Body of pancreas (tissue), 4 donors: ENCODE measurements at places on chromosomes 6 and 20. TPM values are rescaled to one million over a fixed set of nuclear protein-coding genes. Genes with fewer than 3 reads are reported as not detected.

DNA sequence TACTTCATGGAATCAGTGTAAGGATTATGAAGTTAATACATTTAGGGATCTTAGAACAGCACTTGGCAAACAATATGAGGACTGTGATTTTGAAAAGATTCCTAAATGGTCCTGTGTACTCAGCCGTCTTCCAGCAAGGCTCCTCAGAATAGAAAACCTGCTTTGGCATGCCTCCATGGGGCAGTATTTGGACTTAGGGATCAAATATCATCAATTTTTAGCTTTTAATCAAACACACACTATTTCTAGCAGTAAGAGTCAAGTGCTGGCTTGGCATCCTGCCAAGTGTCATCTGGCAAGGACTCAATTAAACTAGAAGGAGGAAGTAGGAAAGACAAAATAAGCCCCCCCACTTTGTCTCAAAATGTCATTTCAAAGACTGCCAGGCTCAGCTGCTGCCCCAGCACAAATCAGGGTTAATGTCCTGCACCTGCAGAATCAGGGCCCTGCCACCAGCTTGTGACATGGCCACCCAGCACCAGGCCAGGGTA, 40.8 kb downstream of the IYD start:
- H3K36me3 ChIP-seq: no peaks in the 10 kb centered on the region
- H3K27me3 ChIP-seq: no peaks in the 10 kb centered on the region
- H3K4me3 ChIP-seq: no peak overlapping the region
- H3K27ac ChIP-seq: peak overlapping the region; percentile 43
- DNase-seq: peak; percentile 78

DNA sequence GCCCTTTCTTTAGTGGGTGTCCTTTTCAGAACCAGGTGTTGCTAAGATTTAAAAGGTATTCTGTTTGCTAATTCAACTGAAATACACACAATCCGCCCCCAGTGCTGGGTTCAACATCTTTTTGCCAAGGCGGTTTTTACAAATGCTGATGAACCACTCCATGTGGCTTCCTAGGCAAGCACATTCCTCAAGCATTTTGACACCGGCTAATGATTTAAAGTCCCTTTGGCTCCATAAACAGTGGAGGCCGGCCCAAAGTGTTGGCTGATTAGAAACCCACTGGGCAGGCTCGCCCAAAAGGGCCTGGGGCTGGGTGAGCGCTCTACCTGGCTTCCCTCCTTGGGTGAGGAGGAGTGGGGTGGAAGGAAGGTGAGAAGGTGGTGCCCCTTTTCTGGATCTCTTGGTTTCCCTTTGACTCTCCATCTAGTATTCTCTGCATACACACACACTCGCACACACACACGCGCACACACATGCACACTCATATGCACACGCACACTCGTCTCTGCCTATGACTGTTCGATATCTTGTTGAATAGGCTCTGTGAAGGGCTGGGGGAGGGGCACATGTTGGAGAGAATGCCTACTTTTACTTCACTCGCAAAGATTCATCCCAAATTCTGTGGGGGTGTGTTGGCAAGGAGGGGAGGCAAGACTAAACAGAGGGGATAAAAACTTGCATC, 66.7 kb upstream of the ARMC2 start:
- no peaks in the 10 kb centered on the region for H3K36me3 ChIP-seq
- no peak for DNase-seq
- H3K4me1 ChIP-seq: peaks cover 16% of the 10 kb centered on the region

GRCh38 chr6:142857233-142857761, 87.7 kb downstream of the HIVEP2 start:
- H3K36me3 ChIP-seq: no peaks in the 10 kb centered on the region
- H3K4me3 ChIP-seq: no peak overlapping the region
- H3K4me1 ChIP-seq: peaks cover 13% of the 10 kb centered on the region
- no peaks in the 10 kb centered on the region for H3K27me3 ChIP-seq

DNA sequence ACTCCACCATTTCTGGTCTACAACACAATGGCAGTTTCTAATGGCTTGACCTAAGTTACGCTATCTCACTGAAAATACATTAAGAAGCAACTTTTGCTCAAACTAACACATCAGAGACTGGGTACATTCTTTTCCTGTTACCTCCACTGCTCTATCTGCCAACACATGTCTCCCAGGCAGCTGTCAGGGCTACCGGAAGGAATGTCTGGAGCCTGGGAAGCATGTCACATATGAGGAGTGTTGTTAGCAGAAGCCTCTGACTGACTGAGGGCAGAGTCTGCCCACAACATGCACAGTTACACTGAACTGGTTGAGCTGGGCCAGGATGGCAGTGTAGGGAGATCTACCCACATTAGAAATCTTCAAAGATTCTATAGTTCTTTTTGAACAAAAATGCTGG, 264.5 kb downstream of the KIF16B start:
- H3K36me3 ChIP-seq: no peaks in the 10 kb centered on the region
- no peaks in the 10 kb centered on the region for H3K27me3 ChIP-seq
- H3K4me3 ChIP-seq: no peak overlapping the region
- no peak overlapping the region for H3K27ac ChIP-seq

DNA sequence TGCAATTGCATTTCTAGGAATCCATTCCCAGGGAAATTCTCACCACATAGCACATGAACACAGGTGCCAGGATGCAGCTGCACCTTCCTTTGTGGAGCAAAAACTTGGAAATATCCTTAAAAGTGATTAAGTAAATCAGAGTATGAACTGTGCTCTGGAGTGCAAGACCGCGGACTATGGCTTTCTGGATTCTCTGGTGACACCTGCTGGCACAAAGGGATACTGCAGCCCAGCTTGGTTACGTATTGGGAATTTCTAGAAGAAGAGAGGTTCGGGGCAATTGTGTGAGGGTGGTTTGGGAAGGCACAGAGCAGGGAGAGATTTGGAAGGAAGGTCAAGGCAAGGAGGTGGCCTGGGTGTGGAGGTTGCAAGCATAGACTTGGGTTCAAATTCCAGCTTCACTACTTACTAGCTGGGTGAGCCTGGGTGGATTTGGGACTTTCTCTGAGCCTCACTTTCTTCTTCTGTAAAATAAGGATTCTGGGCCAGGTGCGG, 15.9 kb upstream of the PEDS1 start:
- DNase-seq: peak; percentile 86
- no peak overlapping the region for H3K4me3 ChIP-seq
- no peaks in the 10 kb centered on the region for H3K36me3 ChIP-seq
- no peak overlapping the region for H3K27ac ChIP-seq

DNA sequence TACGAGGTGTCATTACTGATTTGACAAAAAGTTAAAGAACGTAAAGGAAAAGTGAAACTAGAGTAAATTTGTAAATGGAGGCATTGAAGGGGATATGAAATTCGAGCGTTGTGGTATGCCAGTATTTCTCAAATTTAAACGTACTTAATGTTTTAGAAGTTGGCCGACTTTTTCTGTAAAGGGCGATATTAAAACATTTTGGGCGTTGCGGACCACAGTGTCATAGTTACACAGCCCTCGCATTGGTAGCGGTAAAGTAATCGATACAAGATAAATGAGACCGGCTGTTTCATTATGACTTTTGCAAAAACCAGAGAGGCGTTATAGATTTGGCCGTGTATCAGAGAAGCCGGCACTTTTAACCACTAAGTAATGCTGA, 39.6 kb downstream of the OR2B2 start:
- no peaks in the 10 kb centered on the region for H3K36me3 ChIP-seq
- no peak overlapping the region for H3K27ac ChIP-seq
- DNase-seq: no peak
- H3K4me1 ChIP-seq: peaks cover 17% of the 10 kb centered on the region

- no peaks in the 10 kb centered on the region for H3K36me3 ChIP-seq
- H3K4me3 ChIP-seq: no peak overlapping the region
- H3K27ac ChIP-seq: no peak overlapping the region
- peak; percentile 34 for DNase-seq
Observed at GRCh38 chr6:116616737-116617053, 416 bp downstream of the RSPH4A start.

DNA sequence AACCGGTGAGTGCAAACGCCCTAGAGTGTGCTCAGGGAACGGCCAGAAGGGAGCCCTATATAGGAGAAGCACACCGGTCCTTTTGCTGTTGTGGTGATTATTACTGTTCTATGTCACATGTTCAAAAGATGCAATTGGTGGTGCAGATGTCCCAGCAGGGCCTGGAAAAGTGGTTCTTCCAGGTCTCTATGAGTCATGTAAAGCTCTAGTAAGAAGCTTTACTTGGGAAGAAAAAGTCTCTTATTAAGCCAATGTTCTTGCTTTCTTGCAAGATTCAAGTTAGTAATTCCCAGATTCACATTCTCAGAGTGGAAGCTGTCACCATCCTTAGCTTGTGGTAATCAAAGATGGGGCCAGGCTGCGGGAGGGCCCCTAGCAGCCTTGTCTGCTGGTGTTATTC, 23.3 kb downstream of the EDN3 start:
- no peaks in the 10 kb centered on the region for H3K27me3 ChIP-seq
- H3K4me3 ChIP-seq: no peak overlapping the region
- H3K4me1 ChIP-seq: no peaks in the 10 kb centered on the region
- no peaks in the 10 kb centered on the region for H3K36me3 ChIP-seq
- H3K27ac ChIP-seq: no peak overlapping the region
- no peak for DNase-seq

DNA sequence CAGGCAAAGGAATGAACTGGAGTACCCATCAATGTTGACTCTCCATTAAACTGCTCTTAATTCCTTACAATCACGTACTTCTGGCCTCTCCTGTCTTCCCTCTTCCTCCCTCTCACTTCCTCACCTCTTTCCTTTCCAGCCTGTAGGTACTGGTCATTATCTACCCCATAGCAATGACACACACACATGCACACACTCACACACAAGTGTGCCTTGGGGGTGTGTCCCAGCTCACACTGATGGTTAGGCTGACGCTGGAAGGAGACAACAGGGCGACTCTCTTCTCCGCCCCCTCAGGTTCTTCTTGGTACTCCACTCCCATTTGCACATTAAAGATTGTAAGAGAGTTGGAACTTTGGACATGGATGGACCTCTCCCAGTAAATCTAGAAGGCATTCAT, 14.0 kb upstream of the SERPINB9 start:
- no peak overlapping the region for H3K4me3 ChIP-seq
- no peaks in the 10 kb centered on the region for H3K27me3 ChIP-seq
- DNase-seq: no peak

DNA sequence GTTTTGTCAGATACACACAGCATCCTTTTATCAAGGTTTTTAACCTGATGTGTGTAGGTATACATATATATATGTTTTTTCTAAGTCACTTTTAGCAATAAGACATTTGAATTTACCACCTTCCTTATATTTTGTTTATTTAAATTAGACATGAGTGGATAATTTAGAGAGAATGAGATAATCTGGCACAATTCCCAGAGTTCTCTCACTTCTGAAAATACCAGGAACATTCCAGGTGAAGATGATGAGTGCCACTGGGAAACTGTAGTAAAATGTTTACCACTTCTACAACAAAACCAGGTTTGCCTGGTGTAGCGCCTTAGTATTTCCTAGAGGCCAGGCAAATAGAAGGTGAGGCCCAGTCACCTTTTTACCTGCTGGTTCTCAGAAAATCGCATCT, 189.5 kb downstream of the TMEM242 start:
- no peaks in the 10 kb centered on the region for H3K27me3 ChIP-seq
- no peaks in the 10 kb centered on the region for H3K4me1 ChIP-seq
- H3K36me3 ChIP-seq: no peaks in the 10 kb centered on the region
- H3K27ac ChIP-seq: no peak overlapping the region
- DNase-seq: no peak
- no peak overlapping the region for H3K4me3 ChIP-seq

DNA sequence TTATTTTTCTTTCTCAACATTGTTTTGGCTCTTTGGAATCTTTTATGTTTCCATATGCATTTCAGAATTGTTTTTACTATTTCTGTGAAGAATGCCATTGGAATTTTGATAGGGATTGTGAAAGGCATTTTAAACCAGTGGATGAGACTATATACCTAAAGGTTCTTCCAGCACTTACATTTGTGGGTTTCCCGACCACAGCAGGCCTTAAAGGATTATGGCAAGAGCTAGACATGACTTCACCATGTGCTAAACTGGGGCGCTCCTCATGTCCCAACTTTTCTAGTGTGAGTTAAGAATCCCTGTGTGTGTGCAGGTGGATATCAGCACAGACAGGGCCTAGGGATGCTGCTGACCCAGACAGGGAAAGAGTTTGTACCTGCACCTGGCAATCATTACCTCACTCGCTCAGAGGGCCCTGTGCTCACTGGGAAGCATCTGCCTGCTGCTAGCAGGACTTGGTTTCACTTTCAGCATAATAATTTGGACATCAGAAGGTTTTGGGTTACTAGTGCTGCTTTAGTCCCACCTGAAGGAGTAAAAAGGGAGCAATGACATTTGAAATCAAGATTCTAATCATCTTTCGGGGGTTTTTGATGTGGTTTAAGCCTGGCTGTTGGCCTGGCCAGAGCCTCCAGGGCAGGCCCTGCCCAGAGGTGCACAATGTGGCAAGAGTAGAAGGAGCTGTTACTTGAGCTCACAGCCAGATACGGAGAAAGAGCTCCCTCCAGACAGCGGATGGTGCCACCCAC, 137.1 kb downstream of the CDC5L start:
- no peak for DNase-seq
- H3K27me3 ChIP-seq: no peaks in the 10 kb centered on the region
- no peaks in the 10 kb centered on the region for H3K4me1 ChIP-seq
- H3K4me3 ChIP-seq: no peak overlapping the region
- no peak overlapping the region for H3K27ac ChIP-seq
- H3K36me3 ChIP-seq: no peaks in the 10 kb centered on the region

GRCh38 chr6:303948-304558, 11.8 kb downstream of the DUSP22 start:
- H3K4me3 ChIP-seq: no peak overlapping the region
- H3K27ac ChIP-seq: no peak overlapping the region
- no peaks in the 10 kb centered on the region for H3K27me3 ChIP-seq
- peaks cover 24% of the 10 kb centered on the region for H3K4me1 ChIP-seq
- H3K36me3 ChIP-seq: no peaks in the 10 kb centered on the region
- no peak for DNase-seq

DEFB132 gene
- not detected for total RNA-seq

PPP1R18 gene
- 14.5 TPM for total RNA-seq

AKAP12 gene
- total RNA-seq: 25.2 TPM

TFAP2C gene
- 0.52 TPM for total RNA-seq

CITED2 gene
- 64.1 TPM for total RNA-seq

CAP2 gene
- 5.7 TPM for total RNA-seq
